ENCODE measurements at places on chromosomes 2 and 18.

DNA sequence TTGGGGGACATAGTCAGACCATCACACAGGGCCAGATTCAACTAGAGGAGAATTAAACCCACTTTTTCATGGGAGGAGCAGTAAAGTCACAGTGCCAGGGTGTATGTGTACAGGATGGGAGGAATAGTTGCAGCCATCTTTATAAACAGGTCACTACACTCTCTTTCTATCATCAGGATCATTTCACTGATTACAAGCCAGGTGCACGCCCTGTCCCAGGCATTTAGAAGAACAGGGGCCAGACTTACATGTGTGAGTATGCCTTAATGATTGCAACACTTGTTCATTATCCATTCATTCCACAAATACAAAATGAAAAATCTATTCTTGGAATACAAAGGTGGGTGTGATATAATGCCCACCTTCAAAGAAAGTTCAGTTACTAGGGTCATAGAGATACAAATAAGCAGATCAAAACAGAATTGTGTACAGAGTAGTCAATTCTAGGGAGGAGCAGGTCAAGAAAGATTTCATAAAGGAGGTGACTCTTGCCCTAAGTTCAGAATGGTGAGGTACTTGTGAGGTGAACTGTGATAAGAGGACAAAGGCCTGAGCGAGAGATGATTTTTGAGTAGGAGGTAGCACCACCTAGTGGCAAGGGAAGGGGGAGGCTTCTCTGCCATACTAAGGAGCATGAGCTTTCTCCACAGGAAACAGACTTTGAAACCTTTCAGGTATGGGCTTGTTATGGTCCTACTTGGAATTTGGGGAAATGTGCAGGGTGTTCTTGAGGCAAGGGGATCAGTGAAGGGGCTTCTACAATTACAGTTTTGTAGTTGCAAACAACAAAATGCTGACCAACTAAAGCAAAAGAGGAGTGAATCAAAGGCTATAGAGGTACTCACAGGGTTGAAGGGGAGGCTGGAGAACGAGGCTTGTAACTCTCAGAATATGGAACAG, 156.3 kb downstream of the SUCLG1 start:
- no peak for DNase-seq

- no peak for DNase-seq
Observed at GRCh38 chr2:164754157-164755093, 87.2 kb downstream of the COBLL1 start.

GRCh38 chr2:120289221-120289906, 36.7 kb downstream of the RALB start:
- no peak for DNase-seq

DNA sequence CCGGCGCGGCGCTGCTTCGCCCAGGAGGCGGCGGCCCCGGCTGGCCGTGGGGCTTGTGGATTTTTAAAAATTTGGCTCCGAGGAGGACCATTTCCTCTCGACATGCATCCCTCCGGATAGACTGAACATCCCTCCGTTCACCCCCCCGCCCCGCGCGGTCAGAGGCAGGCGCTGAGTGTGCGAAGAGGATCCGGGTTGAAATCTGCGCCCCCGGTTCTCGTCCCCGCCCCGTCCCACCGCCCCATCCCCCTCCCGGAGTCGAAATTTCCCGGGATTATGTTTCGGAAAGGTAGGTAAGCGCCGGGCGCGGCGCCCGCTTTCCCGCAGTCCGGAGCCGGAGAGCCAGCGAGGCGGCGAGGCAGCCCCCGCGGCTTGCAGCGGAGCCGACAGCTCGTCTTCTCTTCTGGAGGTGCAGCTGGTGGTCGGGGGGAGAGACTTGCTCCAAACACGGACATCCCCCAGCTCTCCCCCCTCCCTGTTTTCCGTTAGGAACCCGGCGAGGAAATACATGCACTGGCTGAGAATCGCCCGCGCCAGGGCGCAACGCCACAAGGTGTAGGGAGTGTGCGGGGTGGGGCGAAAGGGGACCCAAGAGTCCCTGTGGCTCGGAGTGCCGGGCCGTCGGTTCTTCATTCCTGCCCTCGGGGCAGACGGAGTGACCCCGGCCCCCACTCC, at the start of gene PRKCE:
Gene PRKCE (plus strand): TSS at position 261 of the 675 bp plus-strand sequence.
- DNase-seq, result no peak

- DNase-seq, result no peak
Observed at GRCh38 chr2:195649629-195650190, 7.3 kb upstream of the SLC39A10 start.

- DNase-seq, result no peak
Observed at GRCh38 chr2:133426791-133427190, 141.5 kb downstream of the NCKAP5 start.

DNA sequence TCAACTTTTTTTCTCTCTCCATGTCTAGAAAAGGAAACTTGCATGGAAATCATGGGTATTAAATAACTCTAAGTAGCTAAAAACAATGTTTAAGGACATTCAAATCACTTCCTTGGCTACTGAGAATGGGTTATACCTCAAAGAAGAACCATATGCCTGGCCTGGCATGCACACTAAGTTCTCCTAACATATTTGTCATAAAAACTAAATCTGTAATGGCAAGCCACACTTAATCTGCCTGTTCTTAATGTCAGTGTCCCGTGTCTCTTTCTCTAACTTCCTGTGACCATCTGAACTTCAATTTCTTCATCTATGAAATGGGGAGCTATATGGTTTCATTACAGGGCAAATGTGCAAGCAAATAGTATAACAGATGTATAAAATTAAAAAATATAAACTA, 11.1 kb downstream of the PDE1A start:
- DNase-seq, result no peak

DNA sequence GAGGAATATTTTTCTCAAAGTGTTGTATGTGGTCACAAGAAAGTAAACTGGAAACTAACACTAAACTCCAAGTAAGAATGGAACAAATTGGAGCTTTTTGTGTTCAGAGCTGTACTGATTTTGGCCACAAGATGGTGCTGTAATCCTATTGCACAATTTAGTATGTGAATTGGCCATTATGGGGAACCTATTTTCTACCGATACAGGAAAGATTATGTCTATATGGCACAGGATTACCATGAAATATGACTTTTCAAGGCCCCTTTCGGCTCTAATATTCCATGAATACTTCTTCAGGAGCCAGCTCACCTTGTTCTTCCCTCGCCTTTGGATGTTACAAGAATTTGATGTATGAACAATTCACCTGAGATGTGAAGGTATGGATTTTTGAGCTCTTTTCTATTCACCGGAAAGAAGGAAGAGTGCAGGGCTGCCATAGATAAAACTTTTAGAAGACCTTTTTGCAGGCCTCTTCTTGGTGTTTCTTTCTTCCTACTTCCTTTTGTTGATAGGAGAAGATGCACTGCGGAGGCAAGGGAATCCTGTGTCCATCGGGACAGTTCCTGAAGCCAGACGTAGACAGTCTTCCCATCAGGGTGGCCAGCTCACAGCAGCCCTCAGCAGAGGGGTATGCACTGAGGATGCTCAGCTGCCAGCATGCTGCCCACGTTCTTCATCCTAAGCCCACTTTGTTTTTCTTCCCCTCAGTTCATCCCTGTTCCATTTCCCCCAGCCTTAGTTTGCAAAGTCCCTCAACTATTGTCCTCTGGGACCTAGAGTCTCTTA, 13.3 kb downstream of the MRPL44 start:
- DNase-seq, result no peak

DNA sequence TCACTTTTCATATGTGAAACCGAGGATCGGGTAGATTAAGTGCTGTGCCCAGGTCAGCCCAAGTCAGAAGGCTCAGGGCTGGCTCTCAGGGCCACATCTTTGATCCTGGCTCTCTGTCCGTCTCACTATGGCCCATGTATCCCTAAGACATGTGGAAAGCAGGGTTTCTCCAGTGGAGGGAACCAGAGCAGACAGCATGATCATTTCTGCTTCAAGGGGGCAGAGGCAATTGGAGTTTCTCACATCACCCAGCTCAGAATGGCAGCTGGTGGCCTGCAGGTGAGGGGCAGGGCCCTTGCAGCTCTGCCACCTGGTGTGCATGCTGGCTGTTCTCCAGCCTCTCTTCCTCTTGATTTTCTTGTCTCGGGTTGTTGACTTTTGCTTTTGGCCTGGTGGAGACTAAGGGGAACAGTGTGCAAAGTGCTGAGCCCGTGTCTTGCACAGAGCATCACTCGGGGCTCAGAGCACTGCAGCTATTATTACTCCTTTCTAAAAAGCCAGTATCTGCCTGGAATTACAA, 27.0 kb downstream of the LDLRAD4 start:
- DNase-seq, result no peak

- no peak for DNase-seq
Observed at GRCh38 chr2:200383380-200384110, 77.1 kb downstream of the SPATS2L start.

All from effector memory CD4-positive, alpha-beta T cell (primary cell).